Fibroblast of the aortic adventitia (primary cell): ENCODE measurements at places on chromosomes 7 and 10. TPM values are rescaled to one million over a fixed set of nuclear protein-coding genes. Genes with fewer than 3 reads are reported as not detected.

DNA sequence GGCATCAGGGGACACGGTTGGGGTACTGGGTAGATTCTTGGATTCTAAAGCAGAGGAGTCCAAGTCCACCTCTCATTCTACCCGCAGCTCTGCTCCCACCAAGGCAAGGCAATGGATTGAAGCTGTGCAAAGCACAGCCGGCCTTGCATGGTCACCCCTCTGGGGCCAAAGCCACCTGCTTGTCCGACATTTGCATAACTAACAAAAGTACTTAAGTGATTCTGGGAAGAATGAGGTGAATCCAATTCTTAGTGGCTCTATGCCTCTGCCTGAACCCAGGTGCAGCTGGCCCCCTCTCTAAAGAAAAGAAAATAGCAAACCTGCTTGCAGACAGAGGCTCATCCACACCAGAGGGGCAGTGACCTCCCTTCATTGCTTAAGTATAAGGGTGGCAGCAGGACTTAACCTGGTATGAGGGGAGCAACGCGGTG is 10.7 kb upstream of the COBL start:
- DNase-seq = no peak

DNA sequence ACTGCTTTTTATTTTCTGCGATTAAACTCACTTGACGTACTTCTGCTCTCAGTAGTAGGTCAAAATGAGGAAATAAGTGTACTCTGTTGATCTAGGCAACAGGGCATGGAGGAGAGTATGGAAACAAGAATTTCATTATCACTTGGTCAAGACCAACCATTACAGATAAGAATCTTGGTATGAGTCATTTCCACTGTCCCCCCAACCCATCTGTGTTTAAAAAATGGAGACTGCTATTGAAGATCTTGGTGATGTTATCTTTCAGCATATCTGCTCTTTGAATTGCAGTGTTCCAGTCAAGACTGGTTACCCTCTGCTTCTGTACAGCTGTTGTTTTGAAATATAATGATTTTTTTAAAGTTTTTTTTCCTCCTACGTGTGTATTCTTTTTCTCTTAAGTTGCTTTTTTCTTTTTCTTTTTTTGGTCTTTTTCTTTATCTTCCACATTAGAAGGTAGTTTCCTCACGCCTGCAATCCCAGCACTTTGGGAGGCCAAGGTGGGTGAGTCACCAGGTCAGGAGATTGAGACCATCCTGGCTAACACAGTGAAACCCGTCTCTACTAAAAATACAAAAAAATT is 11.7 kb downstream of the STAM start:
- DNase-seq = no peak

GRCh38 chr7:35482231-35482630 is 212.7 kb downstream of the HERPUD2 start:
- DNase-seq = no peak

GRCh38 chr10:29317423-29318021 is 28.7 kb downstream of the LYZL1 start:
- no peak for DNase-seq

- no peak for DNase-seq
Observed at GRCh38 chr10:87578160-87578841, 73.6 kb downstream of the MINPP1 start.

GRCh38 chr10:14466257-14466656 is 135.5 kb upstream of the FRMD4A start:
- DNase-seq = no peak

DNA sequence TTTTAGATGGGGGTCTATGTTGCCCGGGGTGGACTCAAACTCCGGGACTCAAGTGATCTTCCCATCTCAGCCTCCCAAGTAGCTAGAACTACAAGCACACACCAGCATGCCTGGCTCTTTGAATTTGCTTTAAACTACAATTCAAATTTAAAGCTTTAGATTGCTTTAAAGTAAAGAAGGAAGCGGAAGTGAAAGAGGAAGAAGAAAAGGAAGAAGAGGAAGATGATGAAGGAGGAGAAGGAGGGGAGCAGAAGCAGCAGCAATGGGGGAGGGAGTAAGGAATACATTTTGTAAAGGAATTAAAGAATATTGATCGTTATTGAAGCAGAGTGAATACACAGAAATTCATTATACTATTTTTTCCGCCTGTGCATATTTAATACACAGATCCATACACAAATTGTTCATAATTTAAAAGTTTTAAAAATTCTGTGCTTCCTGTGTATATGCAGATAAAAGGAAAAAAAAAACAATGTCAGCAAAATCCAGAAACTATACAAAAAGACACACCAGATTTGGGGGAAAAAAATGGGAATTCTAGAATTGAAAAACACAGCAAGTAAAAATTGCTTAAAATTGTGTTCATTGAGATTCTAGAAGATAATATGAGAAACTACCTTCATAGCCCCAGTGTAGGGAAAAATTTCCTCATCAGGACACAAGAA is 60.8 kb upstream of the KCNMA1 start:
- DNase-seq = no peak

DNA sequence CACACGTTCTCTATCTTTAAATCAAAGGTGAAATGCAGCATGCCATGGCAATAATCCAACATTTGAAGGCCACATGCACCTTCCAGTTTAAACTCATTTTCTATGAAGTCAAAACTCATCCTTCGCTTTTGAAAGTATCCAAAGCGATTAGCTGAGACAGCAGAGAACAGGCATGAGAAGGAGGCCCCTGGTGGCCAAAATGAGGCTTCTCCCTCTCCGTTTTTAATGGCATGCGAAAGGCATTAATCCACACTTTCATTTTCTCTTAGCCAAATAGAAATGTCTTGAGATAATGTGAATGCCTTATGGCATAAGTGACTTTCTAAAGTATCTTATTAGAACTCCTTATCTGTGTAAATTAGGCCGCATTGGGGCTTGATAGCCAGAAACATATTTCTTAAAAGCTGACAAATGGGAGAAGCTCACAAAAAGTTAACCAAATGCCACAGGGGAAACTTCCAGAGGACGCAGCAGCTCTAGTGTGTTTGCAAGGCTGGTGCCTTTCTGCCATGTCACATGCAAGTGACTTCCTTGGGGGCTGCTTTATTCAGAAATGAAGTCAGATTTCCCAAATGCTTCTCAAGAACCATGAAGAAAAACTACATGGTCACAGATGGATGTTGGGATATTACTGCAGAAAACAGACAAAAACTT is 1189.6 kb downstream of the SORCS1 start:
- DNase-seq = peak; percentile 21

GRCh38 chr7:2932402-2933251 is 88.5 kb upstream of the GNA12 start:
- DNase-seq = no peak

GRCh38 chr10:89029785-89030437 is 39.3 kb downstream of the FAS start:
- peak; percentile 90 for DNase-seq

- DNase-seq = peak; percentile 52
Observed at GRCh38 chr10:77741746-77742145, 104.1 kb upstream of the KCNMA1 start.

- DNase-seq = no peak
Observed at GRCh38 chr10:122656741-122657140, 42.9 kb downstream of the C10orf120 start.

DNA sequence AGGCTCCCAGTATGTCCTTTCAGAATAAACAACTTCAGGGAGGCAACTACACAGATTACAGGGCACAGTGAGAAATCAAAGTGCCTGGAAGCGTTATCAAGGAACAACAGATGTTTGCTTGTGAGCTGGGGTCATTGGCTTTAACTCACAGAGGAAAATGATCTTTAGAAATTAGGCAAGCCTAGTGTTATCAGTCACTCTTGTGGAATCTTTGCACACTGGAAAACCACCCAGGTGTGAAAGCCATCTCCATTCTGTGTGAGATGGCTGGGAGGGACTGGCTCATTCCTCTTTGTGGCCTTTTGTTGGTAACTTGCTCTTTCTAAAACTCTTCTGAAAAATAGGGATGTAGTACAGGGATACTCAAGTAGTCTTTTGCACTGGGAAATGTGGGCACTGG is 716.0 kb downstream of the XPNPEP1 start:
- DNase-seq = peak; percentile 18

DNA sequence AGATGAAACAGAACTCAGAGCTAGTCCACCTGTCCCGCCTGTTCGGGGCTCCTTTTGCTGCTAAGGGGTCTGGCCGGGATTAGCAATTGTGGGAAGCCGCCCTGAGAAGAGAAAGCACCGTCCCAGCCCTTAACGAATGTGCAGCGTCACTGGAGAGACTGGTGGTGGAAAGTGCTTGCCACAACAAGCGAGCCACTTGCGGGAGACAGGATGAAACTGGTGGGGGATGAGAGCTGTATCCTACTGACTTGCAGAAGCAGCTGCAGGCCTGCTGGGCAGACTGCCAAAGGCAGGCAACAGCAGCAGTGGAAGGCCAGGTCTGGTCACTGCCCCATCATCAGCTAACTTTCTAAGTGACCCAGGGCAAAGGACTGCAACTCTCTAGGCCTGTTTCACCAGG is 95.4 kb downstream of the FAM53B start:
- peak; percentile 64 for DNase-seq

DNA sequence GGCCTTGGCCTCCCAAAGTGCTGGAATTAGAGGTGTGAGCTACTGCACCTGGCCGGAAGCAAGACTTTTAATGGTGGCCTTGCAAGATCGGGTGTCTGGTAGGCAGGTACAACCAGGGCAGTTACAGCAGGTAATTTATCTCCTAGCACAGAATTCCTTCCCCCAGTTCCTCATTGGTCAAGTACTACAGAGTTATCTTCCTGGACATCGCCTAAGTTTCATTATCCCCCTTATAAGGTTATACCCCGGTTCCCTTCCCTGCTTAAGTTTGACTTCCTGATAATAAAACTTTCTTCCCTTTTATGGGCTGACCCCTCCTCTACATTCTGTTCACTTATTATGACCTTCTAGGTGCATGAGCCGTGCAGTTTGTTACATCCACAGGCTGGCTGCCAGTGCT is 19.0 kb upstream of the CYP3A43 start:
- no peak for DNase-seq

- DNase-seq = peak; percentile 79
Observed at GRCh38 chr10:61760943-61761824, 98.5 kb downstream of the CABCOCO1 start.

GRCh38 chr7:128240696-128241386 is at the start of gene LEP:
Gene LEP, plus strand, starts transcription at chr7:128241278. Its CDS starts 10,741 bp downstream, at chr7:128252019.
- DNase-seq = no peak

DNA sequence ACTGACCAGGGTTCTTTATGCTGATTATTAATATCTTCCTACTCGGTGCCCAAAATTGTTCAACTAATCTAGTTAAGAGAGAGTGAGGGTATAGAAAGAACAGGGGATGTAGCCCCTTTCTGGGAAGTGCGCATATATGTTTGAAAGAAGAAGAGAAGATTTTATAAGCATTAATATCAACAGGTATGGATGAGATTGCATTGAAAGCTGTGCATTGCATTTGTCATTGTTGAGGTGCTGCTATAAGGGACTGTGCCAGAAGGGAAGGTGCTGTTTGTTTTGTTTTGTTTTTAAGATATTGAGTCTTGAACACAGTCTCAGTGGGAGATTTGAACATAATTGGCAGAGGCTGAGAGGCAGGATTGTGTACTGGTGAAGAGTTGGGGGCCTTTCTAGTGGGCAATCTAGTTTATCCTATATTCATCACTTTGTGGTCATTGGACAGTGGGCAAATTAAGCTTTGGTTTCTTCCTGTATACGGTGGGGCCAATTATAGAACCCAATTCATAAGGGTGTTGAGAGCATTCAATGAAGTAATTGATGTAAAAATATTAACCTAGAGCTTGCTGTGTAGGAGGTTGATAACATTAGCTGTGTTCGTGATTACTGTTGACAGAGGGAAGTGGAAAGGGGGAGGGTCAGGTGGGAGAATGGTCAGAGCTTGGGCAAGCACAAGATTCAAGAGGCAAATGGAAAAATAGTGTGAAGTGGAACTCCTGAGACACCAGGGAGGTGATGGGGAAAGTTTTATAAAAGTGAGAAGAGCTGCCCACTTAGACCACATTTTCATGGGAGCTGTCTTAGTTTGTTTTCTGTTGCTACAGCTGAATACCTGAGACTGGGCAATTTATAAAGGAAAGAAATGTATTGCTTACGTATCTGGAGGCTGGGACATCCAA is 19.9 kb upstream of the PCGF5 start:
- DNase-seq = no peak

DNA sequence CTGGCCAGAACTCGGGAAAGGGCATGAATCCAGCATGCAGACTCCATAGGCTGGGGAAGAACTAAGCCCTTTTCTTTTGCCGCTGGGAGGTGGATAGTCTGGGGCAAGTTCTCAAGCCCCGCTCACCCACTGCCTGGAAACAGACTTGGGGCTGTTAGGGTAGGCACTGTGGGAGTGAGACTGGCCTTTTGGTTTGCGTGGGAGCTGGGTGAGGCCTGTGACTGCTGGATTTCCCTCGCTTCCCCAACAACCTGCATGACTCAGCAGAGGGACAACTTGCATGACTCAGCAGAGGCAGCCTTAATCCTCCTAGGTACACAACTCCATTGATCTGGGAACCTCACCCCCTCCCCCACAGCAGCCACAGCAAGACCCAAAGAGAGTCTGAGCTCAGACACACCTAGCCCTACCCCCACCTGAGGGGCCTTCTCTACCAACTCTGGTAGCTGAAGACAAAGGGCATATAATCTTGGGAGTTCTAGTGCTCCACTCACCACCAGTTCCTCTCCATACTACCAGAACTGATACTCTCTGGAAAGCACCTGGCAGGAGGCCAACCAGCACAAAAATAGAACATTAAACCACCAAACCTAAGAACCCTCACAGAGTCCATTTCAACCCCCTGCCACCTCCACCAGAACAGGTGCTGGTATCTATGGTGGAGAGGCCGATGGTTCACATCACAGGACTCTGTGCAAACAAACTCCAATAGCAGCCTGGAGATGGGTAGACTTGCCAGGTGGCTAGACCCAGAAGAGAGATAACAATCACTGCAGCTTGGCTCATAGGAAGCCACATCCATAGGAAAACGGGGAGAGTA is 81.4 kb upstream of the LAMB4 start:
- peak; percentile 66 for DNase-seq

- DNase-seq = no peak
Observed at GRCh38 chr10:95532536-95532935, 28.6 kb downstream of the SORBS1 start.

GRCh38 chr7:105656922-105657521 is 75.7 kb upstream of the EFCAB10 start:
- no peak for DNase-seq

DNA sequence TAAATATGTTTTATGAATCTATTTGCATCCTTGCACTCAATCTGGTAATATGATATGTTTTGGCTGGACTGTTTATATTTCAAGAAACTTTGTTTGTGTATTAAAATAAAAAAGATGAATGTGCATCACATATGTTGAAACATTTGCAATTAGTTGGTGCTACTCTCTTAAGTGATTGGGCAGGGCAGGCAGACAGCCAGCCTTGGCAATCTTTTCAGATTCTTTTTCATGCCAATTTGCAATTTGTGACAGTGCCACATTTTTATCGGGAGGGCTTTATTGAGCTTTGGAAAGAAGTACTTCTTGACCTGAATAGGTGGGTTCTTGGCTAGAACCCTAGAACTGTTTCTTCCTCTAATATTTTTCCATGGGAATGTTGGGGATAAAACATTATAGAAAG is 152.2 kb downstream of the NXPH1 start:
- no peak for DNase-seq

The PNLIPRP1 gene
- not detected in 2 replicates for total RNA-seq

The TAC1 gene
- not detected in 2 replicates for total RNA-seq

The CYP2C19 gene
- total RNA-seq = not detected in 2 replicates

The SORBS1 gene
- 0.36 and 0.74 TPM in 2 replicates for total RNA-seq

The UNCX gene
- not detected in 2 replicates for total RNA-seq

The MARCHF5 gene
- total RNA-seq = 13.5 and 14.0 TPM in 2 replicates

The EGR2 gene
- 0.90 TPM in 1 of 2 replicates, not detected in the other for total RNA-seq

The SLC13A1 gene
- total RNA-seq = not detected in 2 replicates

The ELOVL3 gene
- 0.09 TPM in 1 of 2 replicates, not detected in the other for total RNA-seq

The FKBP9 gene
- total RNA-seq = 387 and 831 TPM in 2 replicates

The ZNF22 gene
- 4.4 and 16.6 TPM in 2 replicates for total RNA-seq

The CDHR1 gene
- total RNA-seq = not detected in 2 replicates

The GIMAP5 gene
- not detected in 2 replicates for total RNA-seq
